Glomerular endothelial cell (primary cell): ENCODE measurements at places on chromosomes 5 and 9. TPM values are rescaled to one million over a fixed set of nuclear protein-coding genes. Genes with fewer than 3 reads are reported as not detected.

The WDR36 gene
- 26.3 and 28.0 TPM in 2 replicates for total RNA-seq

The HTR1A gene
- not detected in 2 replicates for total RNA-seq

The C9orf50 gene
- not detected in 2 replicates for total RNA-seq

DNA sequence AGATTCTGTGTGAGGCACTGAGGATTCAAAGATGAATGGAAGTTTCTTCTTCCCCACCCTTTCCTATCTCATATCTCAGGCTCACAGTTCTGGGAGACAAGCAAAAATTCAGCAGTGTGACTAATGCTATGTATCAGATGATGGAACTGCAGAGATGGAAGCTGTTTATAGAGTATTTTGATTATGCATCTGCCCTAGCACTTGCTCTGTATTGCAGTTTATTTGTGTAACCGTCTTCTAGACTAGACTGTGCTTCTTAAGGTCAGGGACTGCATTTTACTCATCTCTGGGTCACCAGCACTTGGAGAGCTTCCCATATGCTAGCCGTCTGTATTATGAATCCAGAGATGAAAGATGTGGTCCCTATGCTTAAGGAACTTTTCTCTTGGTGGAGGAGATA lies 12.6 kb downstream of the CAVIN4 start:
- DNase-seq, result no peak

GRCh38 chr5:168601972-168602371 lies 22.8 kb upstream of the PANK3 start:
- DNase-seq, result no peak

DNA sequence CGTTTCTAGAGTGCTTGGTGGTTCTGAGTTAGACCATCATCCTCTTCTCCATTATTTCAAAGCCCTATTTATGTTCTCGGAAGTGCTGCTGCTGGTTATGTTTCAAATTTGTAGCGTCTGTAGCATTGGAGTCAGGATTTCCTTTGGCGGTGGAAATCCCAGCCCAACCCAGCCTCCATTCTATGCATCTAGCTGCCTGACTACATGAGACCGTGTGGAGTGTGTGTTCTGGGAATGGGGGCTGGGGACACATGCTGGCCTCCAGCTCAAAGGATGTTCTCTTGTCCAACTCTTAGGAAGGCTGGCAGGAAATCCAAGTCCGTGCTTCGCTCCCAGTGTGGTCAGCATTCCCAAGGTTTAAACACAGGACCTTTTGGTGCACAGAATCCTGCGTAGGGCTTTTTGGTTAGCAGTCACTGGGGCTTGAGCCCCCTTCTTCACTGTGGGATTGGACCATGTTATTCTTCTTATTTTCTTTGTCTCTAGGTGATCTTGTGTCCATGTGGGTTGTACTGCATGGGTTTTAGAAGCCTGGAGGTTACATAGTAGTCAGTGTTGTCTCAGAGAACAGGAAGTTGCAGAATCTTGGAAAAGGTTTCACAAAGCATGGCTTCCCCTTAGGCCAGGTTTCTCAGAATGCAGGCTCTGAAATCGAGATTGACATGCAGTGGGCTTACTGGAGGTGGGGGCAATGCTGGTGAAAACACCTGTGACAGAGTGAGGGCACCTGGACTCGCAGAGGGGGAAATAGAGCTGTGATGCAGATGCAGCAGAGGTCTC lies 132.2 kb downstream of the ARHGAP26 start:
- DNase-seq, result no peak

DNA sequence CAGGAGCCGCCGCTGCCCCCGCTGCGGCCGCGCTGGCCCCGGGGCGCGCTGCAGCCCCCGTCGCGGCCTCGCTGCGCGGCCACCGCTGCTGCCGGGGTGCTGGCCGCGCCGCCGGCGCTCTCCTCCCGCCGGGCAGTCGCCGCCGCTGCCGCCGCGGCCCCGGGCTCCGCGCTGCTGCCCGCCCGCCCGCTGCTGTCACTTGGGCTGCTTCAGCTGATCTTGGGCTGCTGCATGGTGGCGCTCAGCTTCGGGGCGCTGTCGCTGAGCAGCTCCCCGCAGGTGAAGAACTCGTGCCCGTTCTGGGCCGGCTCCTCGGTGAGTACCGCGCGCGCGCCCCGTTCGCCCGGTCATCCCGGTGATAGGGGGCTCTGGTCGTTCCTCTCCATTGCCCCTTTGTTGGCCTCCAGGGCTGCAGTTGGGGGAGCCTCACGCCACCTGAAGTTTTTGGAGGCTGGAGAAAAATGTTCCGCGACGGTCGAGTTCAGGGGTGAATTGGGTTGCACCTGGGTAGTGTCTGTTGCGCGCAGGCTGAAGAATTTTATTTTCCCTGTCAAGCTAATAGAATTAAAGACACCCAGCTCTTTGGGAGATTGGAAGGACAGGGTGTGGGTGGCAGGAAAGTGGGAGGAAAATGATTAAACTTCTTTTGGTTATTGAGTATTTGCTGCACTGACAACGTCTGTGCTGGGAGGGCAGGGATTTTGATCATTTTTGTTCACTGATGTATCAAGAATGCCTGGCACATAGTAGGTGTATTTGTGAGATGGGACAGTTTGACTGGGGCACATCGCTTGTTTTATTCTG lies 596 bp downstream of the ENTREP1 start:
- DNase-seq, result no peak

GRCh38 chr5:36073595-36074216 lies 7.0 kb upstream of the UGT3A2 start:
- no peak for DNase-seq

DNA sequence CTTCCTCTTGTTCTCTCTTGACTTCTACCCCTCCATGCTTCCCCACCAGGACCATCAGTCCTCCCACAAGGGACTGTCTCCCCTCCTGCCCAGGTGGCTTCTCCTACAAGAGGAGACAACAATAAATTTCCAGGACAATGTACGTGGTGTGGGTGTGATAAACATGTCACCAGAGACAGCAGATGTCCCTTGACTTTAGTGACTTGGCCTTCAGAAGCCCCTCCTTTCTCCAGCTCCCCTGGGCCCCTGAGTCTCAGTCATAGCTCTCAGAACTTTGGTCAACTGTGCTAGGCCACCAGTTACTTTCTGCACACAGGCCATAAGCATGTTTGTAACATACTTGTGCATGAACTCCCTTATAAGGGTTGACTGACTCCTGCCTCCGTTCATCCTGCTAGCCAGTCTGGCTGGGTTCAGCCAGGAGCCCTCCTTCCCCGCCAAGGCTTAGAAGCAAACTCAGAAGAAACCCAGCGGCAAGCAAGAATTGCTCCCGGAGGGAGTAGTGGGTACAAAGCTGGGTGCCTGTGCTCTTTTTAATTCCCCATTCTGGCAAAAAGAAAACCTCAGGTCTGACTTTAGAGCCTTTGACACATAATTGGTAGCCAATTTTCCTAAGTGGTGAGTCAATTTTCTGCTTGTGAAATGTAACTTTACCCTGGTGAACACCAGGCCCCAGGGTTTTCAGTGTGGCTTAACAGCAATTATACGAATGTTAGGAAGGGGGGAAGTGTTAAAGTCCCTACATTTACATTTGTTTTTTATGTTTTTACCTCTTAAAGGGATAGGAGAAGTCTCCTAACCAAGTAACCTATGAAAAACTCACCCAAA lies 49.2 kb downstream of the EBF1 start:
- no peak for DNase-seq
